MCF 10A (cell line): ENCODE measurements at places on chromosomes 12 and 14. TPM values are rescaled to one million over a fixed set of nuclear protein-coding genes. Genes with fewer than 3 reads are reported as not detected.

GRCh38 chr14:76376409-76376877, 506 bp downstream of the ESRRB start:
- peak overlapping the region; percentile 73 for H3K4me3 ChIP-seq
- H3K4me1 ChIP-seq = no peaks in the 10 kb centered on the region
- H3K36me3 ChIP-seq = no peaks in the 10 kb centered on the region

- peaks cover 18% of the 10 kb centered on the region for H3K4me1 ChIP-seq
- no peak overlapping the region for H3K27ac ChIP-seq
- no peaks in the 10 kb centered on the region for H3K27me3 ChIP-seq
- H3K36me3 ChIP-seq = peaks cover 20% of the 10 kb centered on the region
Observed at GRCh38 chr12:64219145-64219544, 3.0 kb downstream of the KICS2 start.

GRCh38 chr12:40745386-40745785, 53.1 kb downstream of the CNTN1 start:
- no peaks in the 10 kb centered on the region for H3K4me1 ChIP-seq
- H3K4me3 ChIP-seq = no peak overlapping the region
- H3K36me3 ChIP-seq = no peaks in the 10 kb centered on the region

- H3K27me3 ChIP-seq = no peaks in the 10 kb centered on the region
- no peak overlapping the region for H3K27ac ChIP-seq
- peaks cover 86% of the 10 kb centered on the region for H3K36me3 ChIP-seq
- no peaks in the 10 kb centered on the region for H3K4me1 ChIP-seq
- no peak overlapping the region for H3K4me3 ChIP-seq
Observed at GRCh38 chr12:108649669-108650068, 16.0 kb upstream of the SELPLG start.

GRCh38 chr14:73762375-73762822, 48.2 kb upstream of the PNMA1 start:
- H3K27ac ChIP-seq = peak overlapping the region; percentile 65
- DNase-seq = no peak
- peaks cover 28% of the 10 kb centered on the region for H3K4me1 ChIP-seq
- peaks cover 16% of the 10 kb centered on the region for H3K36me3 ChIP-seq
- H3K27me3 ChIP-seq = no peaks in the 10 kb centered on the region
- no peak overlapping the region for H3K4me3 ChIP-seq

DNA sequence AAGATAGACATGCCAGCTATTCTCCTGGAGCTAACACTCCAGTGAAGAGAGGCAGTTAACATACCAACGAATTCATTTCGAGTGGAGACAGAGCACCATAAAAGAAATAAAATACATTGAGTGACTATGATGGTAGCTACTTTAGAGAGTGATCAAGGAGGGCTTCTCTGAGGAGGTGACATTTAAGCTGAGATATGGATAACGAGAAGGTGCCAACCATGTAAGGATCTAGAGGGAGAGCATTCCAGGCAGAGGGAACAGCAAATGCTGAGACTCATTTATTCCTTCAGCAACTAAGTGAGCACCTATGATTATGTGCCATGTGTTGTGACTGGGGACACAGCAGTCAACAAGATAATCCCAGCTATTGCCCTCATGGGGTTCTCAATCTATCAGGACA, 28.3 kb upstream of the OAS1 start:
- no peak for DNase-seq
- no peak overlapping the region for H3K4me3 ChIP-seq
- H3K27me3 ChIP-seq = peaks cover 90% of the 10 kb centered on the region
- H3K27ac ChIP-seq = no peak overlapping the region
- H3K4me1 ChIP-seq = no peaks in the 10 kb centered on the region

GRCh38 chr12:116955382-116956021, 44.8 kb downstream of the FBXW8 start:
- no peaks in the 10 kb centered on the region for H3K4me1 ChIP-seq
- no peak overlapping the region for H3K4me3 ChIP-seq

DNA sequence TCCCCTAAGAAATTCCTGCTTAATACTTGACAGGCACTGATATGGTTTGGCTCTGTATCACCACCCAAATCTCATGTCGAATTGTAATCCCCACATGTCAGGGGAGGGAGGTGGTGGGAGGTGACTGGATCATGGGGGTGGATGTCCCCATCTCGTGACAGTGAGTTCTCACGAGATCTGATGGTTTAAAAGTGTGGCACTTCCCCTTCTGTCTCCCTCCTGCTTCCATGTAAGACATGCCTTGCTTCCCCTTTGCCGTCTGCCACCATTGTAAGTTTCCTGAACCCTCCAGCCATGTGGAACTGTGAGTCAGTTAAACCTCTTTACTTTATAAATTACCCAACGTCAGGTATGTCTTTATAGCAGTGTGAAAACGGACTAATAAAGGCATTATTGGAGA, 198.0 kb downstream of the FOXN3 start:
- no peaks in the 10 kb centered on the region for H3K4me1 ChIP-seq
- DNase-seq = no peak
- H3K4me3 ChIP-seq = no peak overlapping the region
- peak overlapping the region; percentile 25 for H3K27ac ChIP-seq
- no peaks in the 10 kb centered on the region for H3K27me3 ChIP-seq
- no peaks in the 10 kb centered on the region for H3K36me3 ChIP-seq

DNA sequence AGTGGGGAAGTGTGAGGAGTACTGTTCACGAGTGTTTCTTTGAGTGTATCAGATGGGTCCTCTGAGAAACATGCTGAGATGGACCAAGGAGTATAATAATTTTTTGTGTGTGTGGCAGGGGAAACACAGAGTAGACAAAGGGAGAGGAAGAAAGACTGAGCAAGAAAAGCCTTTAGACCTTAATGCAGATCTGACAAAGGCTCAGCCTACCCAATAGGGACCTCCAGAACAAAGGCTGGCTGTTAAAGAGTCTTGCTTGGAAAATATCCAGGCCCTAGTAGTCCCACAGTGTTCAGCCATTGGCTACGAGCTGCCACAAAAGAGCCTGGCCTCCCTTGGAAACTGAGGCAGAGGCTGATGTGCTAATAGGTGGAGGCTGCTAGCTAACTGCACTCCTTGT, 13.5 kb downstream of the COQ5 start:
- H3K27me3 ChIP-seq = no peaks in the 10 kb centered on the region
- H3K27ac ChIP-seq = no peak overlapping the region
- H3K36me3 ChIP-seq = peaks cover 60% of the 10 kb centered on the region
- H3K4me3 ChIP-seq = no peak overlapping the region

DNA sequence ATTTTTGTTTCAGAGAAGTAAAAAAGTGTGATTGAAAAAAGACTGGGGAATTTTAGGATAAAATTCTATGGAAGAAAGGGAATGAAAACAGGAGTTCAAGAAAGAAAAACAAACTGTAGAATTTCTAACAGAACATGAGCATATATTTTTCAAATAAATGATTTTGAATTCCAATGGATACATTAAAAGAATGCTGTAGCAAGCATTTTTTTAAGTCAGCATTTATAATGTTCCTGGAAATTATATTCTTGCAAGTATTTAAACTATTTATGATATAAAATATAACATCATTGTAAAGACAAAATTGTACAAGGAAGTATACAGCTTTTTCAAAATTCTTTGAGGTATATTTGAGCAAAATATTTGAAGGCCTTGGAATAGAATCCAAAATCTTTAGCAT, 450.7 kb downstream of the AEBP2 start:
- H3K4me3 ChIP-seq = no peak overlapping the region
- H3K27me3 ChIP-seq = peaks cover 40% of the 10 kb centered on the region
- no peak overlapping the region for H3K27ac ChIP-seq
- H3K36me3 ChIP-seq = no peaks in the 10 kb centered on the region
- H3K4me1 ChIP-seq = peaks cover 6% of the 10 kb centered on the region
- DNase-seq = no peak

GRCh38 chr14:37862263-37862662, 266.8 kb downstream of the TTC6 start:
- H3K4me1 ChIP-seq = peaks cover 11% of the 10 kb centered on the region
- H3K27ac ChIP-seq = no peak overlapping the region
- no peaks in the 10 kb centered on the region for H3K27me3 ChIP-seq
- no peak overlapping the region for H3K4me3 ChIP-seq

DNA sequence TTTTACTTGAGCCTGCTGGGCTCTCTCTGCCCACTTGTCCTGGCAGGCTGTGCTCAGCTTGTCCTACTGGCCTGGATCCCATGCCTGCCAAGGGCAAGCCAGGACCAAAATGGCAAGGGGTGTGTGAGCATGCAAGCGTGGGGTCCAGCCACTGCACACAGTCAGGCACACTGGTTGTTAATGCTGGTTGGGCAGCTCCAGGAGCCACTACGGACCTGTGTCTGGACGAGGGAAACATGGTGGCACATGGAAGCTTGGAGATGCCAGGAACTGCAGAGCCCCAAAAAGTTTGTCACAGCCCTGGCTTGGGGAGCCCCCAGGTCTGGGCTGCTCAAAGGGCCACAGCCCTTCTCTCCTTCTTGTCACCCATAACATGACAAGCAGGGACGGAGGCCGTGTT, 83.8 kb downstream of the ACSS3 start:
- H3K27me3 ChIP-seq = no peaks in the 10 kb centered on the region
- H3K4me1 ChIP-seq = no peaks in the 10 kb centered on the region
- no peak overlapping the region for H3K4me3 ChIP-seq
- no peak for DNase-seq
- no peak overlapping the region for H3K27ac ChIP-seq

The MMP19 gene
- total RNA-seq = 3.3 and 3.7 TPM in 2 replicates

The PMCH gene
- not detected in 2 replicates for total RNA-seq

The ZFYVE21 gene
- 28.6 and 35.5 TPM in 2 replicates for total RNA-seq

The OSBPL8 gene
- 71.1 and 77.2 TPM in 2 replicates for total RNA-seq

The OR10G3 gene
- total RNA-seq = not detected in 2 replicates
